ENCODE measurements at places on chromosomes 13 and 19. TPM values are rescaled to one million over a fixed set of nuclear protein-coding genes. Genes with fewer than 3 reads are reported as not detected.

DNA sequence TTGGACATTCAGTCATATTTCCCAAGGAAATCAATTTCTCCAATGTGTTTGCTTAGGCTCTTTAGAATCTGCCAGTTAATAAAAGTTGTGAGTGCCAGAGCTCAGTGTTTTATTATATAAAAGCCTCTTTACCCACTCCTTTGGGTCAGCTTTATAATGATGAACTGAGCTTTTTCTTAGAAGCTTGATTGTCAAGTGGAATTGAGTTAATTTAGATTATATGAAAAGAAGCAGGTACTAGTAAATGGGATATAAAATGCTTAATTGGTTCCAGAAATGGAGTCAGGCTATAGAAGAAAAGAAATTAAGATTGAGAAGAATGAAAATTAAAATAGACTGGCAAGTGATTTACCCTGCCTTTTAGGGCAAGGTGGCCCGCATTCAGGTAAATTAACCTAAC is 363.2 kb downstream of the SLITRK6 start:
- no peak for DNase-seq

DNA sequence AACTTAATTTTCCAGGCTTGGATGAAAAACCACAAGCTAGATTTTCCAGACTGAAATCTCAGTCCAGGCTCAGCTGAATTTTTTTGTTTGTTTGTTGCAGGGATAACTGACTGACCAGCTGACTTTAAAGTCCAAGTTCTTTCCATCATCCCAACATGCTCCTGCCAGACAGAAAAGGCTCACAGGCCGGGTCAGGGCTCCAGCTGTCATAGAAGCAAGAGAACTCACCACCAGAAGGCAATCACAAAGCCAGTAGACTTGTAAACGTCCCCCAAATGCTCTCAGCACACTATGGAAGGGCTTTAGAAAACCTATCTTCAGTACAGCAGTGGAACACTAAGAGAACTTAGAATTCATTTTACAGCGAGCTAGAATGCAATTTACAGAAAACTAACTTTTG is 25.5 kb downstream of the DCLK1 start:
- no peak for DNase-seq

GRCh38 chr19:5112681-5113575 is 144.0 kb downstream of the KDM4B start:
- no peak for DNase-seq

GRCh38 chr13:74273581-74273980 is 139.4 kb upstream of the KLF12 start:
- no peak for DNase-seq

DNA sequence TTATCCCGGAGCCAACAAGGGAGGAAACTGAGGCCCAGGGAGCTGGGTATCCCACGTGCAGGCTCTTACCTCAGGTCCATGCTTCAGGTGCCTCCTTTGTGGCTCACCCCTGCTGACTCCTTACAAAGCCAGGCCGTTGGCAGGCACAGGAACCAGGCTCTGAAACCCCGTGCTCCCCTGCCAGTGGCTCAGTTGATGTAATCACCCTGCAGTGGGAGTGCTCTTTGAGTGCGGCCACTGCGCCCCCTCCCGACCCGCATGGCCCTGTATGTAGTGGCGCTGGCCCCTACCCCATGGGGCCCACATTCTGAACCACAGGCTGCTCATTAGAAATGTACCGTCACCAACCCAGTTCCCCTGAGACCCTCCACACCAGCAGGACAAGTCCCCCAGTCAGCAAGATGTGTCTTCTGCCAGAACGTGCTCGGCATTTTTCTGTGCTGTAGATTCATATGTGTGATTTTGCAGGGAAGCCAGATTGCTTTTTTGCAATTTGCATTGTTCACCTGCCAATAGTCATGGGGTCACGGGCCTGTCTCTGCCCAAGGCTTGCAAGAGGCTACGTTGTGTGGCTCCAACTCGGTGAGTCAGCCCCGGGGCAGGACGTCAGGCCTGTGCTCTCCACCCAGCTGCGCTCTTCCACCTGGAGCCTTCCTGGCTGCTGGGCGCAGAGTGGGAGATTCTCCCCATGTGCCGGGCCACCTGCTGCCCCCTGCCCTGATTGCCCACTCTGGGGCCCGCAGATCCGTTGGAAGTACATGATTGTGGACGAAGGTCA is 60.3 kb downstream of the SMARCA4 start:
- DNase-seq: no peak

- DNase-seq: no peak
Measured at GRCh38 chr19:15210323-15210781, 9.6 kb upstream of the NOTCH3 start.

DNA sequence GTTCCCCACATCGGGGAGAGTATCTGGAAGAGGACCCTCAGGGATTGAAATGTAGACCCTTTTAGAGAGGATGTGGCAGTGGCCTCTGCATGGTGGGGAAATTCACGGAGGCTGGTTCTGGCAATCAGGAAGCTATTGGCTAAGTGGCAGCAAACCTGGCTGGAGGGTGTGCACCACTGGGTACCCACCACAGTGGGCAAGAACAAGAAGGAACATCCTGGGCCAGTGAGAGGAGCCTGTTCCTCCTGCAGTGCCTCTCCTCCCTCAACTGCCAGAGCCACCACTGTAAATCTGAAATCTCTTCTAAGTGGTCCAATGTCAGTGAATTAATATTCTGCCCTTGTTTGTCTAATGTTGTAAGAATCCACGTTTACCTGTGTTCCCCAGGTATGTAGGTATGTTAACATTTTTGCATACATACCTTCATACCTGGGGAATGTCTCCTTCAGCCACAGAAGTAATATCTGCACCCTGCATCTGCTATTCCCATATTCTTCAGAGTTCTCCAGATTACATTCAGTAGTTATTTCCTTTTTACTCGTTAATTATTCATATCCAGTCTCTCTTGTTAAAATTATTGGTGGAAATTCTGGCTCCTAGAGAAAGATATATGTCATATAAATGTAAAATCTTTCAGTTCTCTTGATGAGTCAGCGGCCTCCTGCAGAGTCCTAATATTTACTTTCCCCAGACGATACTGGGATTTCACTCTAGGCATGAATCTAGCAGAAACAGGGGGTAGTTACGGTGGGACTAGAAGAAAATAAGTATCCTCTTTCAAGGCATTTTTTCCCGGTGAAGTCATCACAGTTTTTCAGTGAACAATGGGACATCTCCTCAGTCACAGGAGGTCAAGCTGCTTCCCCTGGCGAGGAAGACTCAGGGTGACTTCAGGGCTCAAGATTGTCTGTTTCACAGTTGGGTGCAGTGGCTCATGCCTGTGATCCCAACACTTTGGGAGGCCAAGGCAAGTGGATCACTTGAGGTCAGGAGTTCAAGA is 148.3 kb downstream of the MYO16 start:
- DNase-seq: no peak

GRCh38 chr13:30105381-30105780 is 202.0 kb downstream of the KATNAL1 start:
- DNase-seq: no peak

GRCh38 chr19:45636275-45636674 is 2.9 kb downstream of the EML2 start:
- DNase-seq: no peak

DNA sequence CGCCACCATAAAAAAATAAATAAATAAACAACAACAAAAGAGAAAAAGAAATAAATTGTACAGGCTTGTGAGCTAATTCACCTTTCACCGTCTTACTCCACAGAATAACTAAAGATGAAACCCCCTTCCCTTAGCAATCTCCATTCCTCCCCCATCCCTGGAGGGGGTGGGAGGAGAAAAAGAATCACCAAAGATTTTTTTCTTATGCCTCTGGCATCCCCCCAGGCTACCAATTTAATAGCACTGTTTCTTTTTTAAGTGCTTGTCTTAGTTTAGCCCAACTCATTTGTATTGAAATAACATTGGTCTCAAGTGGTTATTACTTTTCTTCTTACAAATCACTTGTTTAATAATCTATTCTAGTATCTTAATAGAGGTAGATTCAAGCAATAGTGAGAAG is 23.9 kb upstream of the KLF5 start:
- DNase-seq: no peak

GRCh38 chr13:95914991-95915501 is 138.2 kb downstream of the UGGT2 start:
- no peak for DNase-seq

GRCh38 chr19:40221858-40222619 is 3.9 kb upstream of the TTC9B start:
- peak; percentile 78 for DNase-seq

- no peak for DNase-seq
Measured at GRCh38 chr19:19943848-19944582, 43.3 kb downstream of the ZNF93 start.

DNA sequence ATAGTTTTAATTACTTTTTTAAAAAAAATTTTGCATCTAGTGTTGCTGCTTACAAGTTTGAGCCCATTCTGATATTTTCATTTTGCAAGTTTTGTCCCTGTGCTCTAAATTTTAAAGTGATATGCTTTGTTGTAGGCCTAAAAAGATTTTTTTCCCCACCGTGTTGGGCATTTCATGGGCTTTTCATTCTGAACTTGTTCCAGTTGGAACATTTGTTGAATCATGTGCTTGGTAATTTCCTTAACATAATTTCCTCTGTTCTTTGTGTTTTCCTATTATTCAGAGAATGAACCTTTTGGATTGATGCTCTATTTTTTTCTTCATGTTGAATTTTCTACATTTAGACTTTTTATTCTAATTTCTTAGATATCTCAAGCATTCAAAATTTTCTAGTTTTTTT is 206.4 kb upstream of the SPRY2 start:
- no peak for DNase-seq

- peak; percentile 83 for DNase-seq
Measured at GRCh38 chr19:16262618-16263017, 62.0 kb upstream of the KLF2 start.

DNA sequence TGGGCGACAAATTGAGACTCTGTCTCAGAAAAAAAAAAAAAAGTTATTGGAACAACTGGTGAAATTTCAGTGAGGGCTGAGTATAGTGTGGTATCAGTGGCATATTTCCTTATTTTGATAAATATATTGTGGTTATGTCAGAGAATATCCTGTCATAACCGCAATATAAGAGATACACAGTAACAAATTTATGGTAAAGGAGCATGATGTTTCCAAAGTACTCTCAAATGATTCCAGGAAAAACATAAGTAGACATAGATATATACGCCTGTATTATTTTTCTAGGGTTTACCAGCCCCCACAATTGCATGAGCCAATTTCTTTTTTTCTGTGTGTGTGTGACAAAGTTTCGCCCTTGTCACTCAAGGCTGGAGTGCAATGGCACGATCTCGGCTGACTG is 5.7 kb upstream of the C5AR1 start:
- DNase-seq: no peak

GRCh38 chr13:76440568-76440967 is 445.6 kb downstream of the KCTD12 start:
- DNase-seq: no peak

- DNase-seq: no peak
Measured at GRCh38 chr19:33047422-33047821, 17.3 kb downstream of the RHPN2 start.

DNA sequence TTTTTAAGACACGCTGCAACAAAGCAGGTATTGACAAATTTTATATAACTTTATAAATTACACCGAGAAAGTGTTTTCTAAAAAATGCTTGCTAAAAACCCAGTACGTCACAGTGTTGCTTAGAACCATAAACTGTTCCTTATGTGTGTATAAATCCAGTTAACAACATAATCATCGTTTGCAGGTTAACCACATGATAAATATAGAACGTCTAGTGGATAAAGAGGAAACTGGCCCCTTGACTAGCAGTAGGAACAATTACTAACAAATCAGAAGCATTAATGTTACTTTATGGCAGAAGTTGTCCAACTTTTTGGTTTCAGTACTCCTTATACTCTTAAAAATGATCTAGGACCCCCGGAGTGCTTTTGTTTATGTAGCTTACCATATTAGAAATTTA is 1.2 kb downstream of the BRCA2 start:
- no peak for DNase-seq

- no peak for DNase-seq
Measured at GRCh38 chr13:75935805-75936204, 299.7 kb downstream of the LMO7 start.

DNA sequence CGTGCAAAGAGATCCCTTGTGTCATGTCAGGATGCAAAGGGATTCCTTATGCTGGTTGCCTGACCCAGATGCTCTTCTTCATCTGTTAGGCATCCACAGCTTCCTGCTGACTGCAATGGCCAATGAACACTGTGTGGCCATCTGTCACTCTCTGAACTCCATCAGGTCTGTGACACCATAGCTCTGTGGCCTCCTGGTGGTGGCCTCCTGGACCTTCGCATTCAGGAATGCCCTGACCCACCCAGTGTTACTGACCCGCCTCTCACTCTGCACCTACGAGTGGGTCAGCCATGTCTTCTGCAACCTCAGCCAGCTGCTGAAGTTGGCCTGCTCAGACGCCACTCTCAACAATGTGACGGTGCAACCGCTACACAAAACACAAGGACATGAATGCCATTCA is 23.9 kb upstream of the TPM4 start:
- DNase-seq: no peak

- no peak for DNase-seq
Measured at GRCh38 chr19:29748996-29749849, 34.2 kb upstream of the C19orf12 start.

DNA sequence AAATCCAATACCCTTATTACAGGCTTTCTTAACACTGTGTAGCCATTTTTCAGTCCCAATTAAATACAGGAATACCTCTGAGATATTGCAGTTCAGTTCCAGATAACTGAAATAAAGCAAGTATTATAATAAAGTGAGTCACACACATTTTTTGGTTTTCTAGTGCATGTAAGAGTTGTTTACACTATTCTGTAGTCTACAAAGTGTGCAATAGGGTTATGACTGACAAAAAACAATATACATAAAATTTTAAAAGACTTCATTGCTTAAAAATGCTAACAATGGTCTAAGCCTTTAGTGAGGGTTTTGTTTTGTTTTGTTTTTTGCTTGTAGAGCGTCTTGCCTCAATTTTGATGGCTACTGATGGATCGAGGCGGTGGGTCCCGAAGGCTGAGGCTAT is 434.4 kb upstream of the NBEA start:
- DNase-seq: no peak

GRCh38 chr13:39616087-39616694 is 13.2 kb upstream of the LHFPL6 start:
- DNase-seq: no peak

NOVA2 gene
- total RNA-seq: 2.0 TPM

C3 gene
- total RNA-seq: 11,297 TPM

ZNF43 gene
- 0.60 TPM for total RNA-seq

RNF17 gene
- 0.33 TPM for total RNA-seq

CEACAM18 gene
- not detected for total RNA-seq

RELB gene
- total RNA-seq: 1.5 TPM

LILRB5 gene
- 8.7 TPM for total RNA-seq

MAG gene
- total RNA-seq: 0.81 TPM

USE1 gene
- 19.9 TPM for total RNA-seq

ZNF728 gene
- not detected for total RNA-seq

ZNF845 gene
- 1.2 TPM for total RNA-seq

CGB2 gene
- not detected for total RNA-seq

RXFP2 gene
- total RNA-seq: not detected

PAF1 gene
- total RNA-seq: 21.3 TPM

MAST3 gene
- 18.4 TPM for total RNA-seq

FUT1 gene
- total RNA-seq: 0.43 TPM

ATP11A gene
- total RNA-seq: 36.0 TPM

LRRC63 gene
- total RNA-seq: 0.20 TPM

Measured in left lobe of liver (tissue), 2 donors.